ENCODE measurements at places on chromosomes 2 and 18.

DNA sequence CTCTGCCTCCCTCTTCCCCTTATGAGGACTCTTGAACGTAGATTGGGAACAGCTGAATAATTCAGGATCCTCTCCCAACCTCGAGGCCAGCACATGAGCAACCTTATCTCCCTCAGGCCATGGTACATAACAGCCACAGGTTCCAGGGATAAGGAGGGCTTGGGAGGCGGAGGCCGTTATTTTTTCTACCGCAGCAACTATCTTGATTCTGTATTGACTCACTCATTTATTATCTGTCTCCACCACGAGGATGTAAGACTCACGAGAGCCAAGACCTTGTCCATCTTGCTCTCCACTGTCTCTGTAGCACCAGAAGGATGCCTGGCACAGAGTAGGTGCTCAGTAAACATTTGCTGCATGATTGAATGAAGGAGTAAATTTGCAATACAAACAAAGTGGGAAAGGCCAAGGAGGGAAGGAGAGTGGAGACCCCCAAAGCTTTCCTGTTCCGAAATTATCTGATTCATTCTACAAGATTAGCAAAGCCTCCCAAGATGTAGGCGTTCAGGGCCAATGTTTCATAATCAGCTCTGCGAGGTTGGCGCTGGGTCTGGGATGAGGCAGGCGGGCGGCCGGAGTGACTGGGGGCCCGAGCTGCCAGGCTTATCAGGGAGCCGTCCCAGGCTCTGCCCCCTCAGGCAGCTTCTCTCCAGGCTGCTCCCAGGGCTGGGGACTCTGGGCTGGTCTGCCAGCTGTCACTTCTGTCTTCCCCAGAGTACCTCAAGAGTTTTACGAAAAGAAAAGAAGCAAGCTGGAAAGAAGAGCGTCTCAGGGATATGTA is 31.6 kb downstream of the INPP5D start:
- DNase-seq: no peak

GRCh38 chr2:66665124-66665984 is 230.4 kb downstream of the MEIS1 start:
- no peak for DNase-seq

- no peak for DNase-seq
Observed at GRCh38 chr2:18552351-18553077, 7.9 kb downstream of the RDH14 start.

DNA sequence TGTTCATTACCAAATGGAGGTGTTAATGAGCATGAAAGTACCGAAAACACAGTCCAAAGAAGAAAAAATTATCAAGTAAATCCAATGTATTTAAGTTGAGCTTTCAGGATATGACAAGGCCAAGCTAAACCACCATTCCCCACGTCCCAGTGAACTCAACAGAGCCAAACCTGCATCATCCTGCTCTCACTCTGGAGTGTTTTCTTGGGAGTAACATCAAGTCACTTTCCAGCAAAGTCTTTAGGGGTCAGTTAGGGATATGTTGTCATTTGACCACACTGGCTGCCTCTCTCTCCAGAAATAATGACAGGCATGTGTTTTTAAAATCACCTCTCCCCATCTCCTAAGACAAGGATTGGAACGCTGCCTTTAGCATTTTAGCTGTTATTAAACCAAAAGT is 140.5 kb downstream of the SRBD1 start:
- peak; percentile 57 for DNase-seq

DNA sequence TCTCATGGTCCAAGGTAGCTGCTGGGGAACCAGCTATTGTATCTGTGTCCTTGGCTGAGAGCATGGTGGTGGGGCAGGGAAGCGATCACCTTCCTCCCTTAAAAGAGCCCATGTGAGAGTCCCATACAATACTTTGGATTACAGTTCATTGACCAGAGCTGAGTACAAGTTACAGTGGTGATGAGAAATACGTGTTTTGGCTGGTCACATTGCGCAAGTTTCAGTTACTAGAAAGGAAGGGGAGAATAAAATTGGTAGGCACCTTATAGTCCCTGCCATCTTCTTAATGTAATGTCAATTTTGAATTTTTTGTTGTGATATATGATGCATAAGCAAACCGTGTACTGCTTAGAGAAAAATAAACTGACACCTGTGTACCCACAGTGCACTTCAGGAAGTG is 67.7 kb downstream of the ZNF407 start:
- DNase-seq: no peak

- DNase-seq: no peak
Observed at GRCh38 chr18:46481847-46482245, 175.2 kb downstream of the LOXHD1 start.

DNA sequence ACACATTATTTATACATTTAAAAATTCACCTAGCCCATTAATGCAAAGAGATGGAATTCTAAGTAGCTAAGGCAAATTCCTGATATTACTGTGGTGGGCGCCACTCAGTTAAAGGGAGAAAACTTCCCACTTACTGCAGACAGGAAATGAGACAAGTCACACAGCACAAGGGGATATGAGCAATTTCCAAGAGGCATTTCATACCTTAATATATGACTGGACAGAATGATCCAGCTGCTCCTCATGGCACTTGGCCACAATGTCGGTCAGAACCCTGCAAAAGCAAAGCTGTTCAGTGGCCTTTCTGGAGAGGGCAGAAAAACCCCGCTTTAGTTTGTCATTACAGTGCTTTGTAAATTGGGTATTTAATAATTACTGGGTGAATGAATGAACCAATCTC is 121.4 kb upstream of the CCDC195 start:
- DNase-seq: peak; percentile 44

GRCh38 chr2:98912221-98912851 is 23.7 kb downstream of the CRACDL start:
- peak; percentile 77 for DNase-seq

GRCh38 chr2:170170281-170171040 is 7.5 kb upstream of the MYO3B start:
- DNase-seq: no peak

- DNase-seq: no peak
Observed at GRCh38 chr2:217466104-217466503, 536.7 kb downstream of the TNS1 start.

DNA sequence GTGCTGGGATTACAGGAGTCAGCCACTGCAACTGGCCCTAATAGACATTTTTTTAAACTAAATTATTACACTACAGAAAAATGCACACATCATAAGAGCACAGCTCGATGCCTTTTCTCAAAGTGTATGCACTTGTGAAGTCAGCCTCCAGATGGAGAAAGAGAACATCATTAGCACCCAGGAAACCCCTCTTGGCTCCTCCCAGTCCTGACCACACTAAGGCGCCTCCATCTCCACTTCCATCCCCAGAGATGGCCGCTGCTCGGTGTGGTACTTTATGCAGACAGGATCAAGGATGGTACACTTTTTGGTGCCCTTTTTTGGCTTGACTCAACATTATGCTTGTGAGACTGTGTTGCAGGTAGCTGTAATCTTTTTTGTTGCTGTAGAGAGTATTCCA is 34.8 kb downstream of the RRM2 start:
- DNase-seq: no peak

DNA sequence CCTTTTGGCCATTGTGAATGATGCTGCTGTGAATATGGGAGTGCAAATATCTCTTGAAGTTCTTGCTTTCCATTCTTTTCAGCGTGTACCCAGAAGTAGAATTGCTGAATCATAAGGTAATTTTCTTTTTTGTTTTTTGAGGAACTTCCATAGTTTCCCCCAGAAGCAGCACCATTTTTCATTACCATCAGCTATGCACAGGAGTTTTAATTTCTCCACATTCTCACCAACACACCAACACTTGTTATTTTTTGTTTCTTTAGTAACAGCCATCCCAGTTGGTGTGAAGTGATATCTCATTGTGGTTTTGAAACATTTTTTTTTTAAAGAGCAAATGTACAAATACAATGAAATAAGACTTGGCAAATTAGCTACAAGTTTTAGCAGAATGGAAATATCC is 21.3 kb downstream of the POU3F3 start:
- DNase-seq: no peak

GRCh38 chr2:167686691-167687090 is 560.7 kb downstream of the STK39 start:
- no peak for DNase-seq

GRCh38 chr2:9654452-9655100 is 23.8 kb upstream of the YWHAQ start:
- no peak for DNase-seq

- DNase-seq: no peak
Observed at GRCh38 chr2:116098049-116098448, 1655.6 kb downstream of the DPP10 start.

- no peak for DNase-seq
Observed at GRCh38 chr2:174580951-174581350, 16.7 kb downstream of the WIPF1 start.

DNA sequence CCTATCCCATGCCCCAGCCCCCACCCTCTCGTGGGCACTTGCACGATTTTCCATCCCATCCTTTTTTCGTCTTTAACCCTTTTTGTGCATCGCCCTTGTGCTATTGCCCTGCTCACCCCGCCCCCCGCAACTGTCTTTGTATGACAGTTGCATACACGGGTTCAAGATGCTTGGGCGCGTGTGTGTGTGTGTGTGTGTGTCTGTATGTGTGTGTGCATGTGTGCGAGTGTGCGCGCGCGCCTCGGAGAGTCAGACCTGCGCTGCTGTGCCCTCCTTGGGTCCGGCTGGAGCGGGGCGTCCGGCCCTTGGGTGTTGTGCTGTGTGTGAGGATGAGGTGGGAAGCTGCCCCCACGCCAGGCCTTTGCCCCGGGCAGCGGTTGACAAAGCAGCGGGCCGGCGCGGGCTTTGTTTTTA is 230.7 kb downstream of the HAUS1 start:
- DNase-seq: peak; percentile 59

- no peak for DNase-seq
Observed at GRCh38 chr2:223642506-223642905, 40.3 kb upstream of the SCG2 start.

DNA sequence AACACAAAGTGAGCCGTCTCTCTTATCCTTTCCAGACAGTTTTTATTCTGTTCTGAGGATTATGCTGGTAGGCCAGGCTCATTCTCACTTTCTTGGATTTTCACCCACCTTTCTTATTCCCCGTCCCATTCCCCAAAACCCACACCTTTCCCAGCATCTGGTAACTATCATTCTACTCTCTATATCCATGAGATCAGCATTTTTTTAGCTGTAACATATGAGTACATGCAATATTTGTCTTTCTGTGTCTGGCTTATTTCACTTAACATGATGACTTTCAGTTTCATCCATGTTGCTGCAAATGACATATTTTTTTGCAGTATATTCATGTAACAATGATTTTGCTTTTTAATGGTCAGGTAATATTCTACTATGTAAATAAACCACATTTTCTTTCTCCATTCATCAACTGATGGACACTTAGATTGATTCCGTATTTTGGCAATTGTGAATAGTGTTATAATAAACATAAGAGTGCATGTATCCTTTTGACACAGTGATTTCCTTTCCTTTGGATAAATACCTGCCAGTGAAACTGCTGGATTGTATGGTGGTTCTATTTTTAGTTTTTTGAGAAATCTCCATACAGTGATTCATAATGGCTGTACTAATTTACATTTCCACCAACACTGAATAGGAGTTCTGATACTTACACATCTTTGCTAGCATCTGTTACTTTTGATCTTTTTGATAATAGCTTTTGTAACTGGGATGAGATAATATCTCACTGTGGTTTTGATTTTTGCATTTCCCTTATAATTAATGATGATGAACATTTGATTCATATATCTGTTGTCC is 289.3 kb downstream of the RPRM start:
- DNase-seq: no peak

- DNase-seq: no peak
Observed at GRCh38 chr2:180075870-180076269, 68.8 kb upstream of the CWC22 start.

- no peak for DNase-seq
Observed at GRCh38 chr2:72513011-72513410, 312.8 kb downstream of the EXOC6B start.

DNA sequence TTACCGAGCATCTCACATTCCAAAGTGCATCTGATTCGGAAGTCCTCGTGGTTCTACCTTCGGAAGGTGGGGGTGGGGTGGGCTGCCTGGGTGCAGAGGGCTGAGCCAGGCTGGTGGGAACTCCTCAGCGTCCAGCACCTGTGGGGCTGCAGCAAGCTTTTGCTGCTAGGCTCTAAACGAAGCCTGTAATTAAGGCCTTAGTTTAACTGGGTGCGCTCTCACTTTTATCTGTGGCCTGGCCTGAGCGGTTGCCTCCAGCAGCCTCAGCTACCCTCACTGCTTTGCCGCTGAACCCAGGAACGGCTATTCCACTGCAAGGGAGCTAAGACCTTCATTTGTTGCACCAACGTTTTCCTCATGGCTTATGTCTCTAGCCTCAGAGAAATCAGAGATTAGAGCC is 48.4 kb downstream of the TMEM17 start:
- no peak for DNase-seq

- DNase-seq: no peak
Observed at GRCh38 chr2:234626566-234627130, 129.8 kb upstream of the ARL4C start.

DNA sequence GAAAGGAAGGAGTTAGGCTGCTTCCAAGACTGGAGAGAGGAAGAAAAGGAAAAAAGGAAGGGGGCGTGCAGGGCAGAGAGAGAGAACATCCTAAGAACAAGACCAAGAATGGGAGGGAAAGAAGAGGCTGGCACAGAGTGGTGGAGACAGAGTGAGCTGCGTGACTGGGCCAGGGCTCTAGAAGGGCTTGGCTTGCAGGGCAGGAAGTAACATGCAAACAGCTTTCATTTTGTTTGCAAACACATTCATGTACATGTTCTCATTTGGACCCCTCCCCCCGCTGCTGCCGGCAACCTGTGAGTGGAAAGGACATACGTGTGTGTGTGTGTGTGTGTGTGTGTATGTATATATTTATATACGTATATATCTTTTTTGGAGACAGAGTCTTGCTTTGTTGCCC is 46.8 kb upstream of the DNMT3A start:
- no peak for DNase-seq

DNA sequence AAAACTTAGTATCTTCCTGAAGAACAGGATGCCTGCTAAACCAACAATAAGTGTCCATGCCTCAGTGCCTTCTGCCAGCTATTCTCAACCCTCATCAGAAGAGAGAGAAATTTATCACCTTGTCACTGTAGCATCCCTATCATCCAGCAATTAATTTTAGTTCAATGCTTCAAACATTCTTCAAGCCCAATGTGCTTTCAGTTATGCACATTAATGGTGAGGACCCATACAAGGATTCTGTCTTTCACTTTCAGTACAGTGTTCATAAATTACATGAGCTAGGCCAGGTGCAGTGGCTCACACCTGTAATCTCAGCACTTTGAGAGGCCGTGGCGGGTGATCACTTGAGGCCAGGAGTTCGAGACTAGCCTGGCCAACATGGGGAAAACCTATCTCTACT is 47.0 kb upstream of the MSH6 start:
- no peak for DNase-seq

DNA sequence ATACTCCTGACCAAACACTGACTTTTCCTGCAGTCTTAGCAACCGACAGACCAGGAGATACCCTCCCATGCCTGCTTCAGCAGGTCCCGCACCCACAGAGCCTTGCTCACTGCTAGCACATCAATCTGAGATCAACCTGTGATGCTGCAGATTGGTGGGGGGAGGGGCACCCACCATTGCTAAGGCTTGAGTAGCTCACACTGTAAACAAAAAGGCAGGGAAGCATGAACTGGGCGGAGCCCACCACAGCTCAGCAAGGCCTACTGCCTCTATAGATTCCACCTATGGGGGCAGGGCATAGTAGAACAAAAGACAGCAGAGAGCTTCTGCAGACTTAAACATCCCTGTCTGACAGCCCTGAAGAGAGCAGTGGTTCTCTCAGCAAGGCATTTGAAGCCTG is 109.7 kb downstream of the SP100 start:
- no peak for DNase-seq

Measured in muscle of back (tissue), 13 donors.